ENCODE measurements at places on chromosomes 5 and 9.

GRCh38 chr5:75331-76320 lies 16.3 kb upstream of the PLEKHG4B start:
- no peak for DNase-seq

DNA sequence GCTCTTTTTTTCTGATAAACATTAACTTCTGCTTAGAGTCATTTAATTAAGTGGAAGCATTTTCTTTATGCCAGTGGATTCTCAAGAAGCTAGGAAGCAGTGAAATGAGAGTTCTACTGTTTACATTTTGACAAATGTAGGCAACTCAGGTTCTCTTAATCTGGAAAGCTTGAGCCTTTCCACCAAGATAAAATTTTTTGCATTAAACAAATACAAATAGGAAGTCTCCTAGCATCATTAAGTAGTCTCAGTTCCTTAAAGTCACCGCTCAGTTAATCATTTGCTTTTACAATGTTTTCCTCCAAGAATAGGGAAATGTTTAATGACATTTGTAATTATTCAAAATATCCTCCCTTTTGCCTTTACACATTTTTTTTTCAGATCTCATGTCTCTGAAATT lies 290.4 kb upstream of the PDE4D start:
- DNase-seq: no peak

GRCh38 chr5:79237740-79238560 lies 2.0 kb downstream of the JMY start:
- DNase-seq: no peak

DNA sequence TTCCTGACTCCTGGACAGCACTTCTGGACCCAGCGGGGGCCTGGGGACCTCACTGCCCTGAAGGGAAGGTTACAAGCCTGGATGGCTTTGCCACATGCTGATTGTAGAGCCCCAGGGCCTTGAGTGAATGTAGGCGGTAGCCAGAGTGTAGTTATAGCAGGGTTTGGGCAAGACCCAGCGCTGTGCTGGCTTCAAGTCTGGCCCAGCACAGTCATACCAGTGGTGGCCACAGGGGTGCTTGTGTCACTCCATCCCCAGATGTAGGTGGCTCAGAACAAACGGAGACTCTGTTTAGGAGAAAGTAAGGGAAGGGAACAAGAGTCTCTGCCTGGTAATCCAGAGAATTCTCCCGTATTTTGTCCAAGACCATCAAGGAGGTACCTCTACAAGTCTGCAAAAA lies 84.6 kb downstream of the STARD4 start:
- DNase-seq: no peak

GRCh38 chr5:36606428-36607113 lies at the start of gene SLC1A3:
Gene SLC1A3, plus strand, starts transcription at chr5:36606606. Its CDS starts 1,818 bp downstream, at chr5:36608424.
- no peak for DNase-seq

DNA sequence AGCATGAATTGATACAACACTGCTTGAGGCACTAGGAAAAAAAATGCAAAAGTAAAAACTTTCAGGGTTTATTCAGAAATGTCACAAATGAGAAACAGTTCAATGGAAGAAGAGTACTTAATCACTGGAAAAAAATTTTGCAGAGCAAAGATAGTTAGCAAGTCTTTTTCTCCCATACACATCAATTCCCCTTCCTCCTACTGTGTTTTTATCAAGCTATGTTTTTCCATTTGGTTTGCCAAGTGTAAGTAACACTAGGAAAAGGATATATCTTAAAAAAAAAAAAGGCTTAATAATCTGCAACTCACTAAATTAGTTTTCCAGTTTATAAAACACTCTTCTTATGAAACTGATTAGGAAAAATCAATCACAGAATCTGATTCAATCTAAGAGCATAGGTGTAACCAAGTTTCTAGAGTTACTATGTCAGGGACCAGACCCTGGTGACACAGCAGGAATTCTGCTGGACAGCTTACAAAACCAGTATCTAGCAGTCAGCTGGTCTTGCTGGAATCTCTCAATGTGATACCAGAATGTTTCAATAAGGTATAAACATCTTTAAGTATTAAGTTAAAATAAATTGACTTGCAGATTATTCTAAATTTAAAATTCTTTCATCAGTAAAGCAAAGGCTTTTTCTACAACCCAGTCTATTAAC lies 34.7 kb downstream of the RNF145 start:
- no peak for DNase-seq

DNA sequence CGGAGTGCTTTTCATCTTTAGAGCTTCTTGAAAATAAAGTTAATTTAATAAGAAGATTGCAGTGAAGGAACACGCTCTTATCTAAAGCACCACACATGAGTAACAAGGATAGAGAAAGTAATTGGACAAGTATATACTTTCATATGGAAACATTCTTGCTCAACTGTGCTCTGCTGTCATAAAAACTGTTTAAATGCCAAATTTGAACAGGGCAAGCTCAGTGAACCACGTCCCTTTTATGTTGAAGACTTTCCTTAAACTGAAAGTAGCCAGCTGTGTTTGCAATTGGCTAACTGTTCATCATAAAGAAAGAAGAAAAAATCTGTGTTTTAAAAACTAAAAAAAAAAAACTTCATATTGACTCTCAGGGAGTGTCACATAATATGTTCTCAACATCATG lies 1610.7 kb upstream of the C9orf72 start:
- no peak for DNase-seq

GRCh38 chr5:158660726-158661125 lies 439.0 kb downstream of the EBF1 start:
- no peak for DNase-seq

- no peak for DNase-seq
Observed at GRCh38 chr9:20270161-20270560, 352.1 kb downstream of the MLLT3 start.

GRCh38 chr5:104955479-104955878 lies 1392.9 kb upstream of the NUDT12 start:
- no peak for DNase-seq

DNA sequence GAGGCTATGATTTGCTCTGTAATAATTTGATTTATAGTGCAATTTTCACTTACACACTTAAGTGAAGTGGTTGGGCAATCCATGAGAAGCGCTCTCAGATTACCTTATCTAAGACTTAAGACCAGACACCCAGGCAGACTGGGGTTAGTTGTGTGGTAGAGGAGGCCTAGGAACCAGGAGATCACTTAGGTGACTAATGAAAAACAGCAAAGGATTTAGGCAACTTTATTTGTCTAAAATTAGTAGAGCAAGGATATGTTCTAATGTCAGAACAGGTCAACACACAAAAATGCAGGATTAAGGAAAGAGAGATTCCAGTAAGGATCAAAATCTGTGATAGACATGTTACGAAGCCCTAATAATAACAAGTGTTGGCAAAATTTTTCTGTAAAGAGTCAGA lies 913.8 kb downstream of the TLE1 start:
- DNase-seq: no peak

DNA sequence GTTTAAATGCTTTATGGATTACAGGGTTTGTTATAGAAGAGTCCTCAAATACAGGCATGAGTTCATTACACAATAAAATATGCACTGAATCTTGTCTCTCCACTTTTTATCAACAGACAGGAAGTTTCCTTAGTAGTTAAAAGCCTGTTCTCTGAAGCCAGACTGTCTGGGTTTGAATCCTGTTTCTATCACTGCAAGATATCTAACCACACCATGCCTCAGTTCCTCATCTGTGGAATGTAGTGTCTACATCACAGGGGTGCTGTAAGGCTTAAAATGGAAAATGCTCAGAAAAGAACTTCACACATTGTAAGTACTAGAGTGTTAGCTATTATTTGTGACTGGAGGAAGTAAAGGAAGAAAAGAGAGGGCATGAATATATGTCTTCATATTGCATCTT lies 9.3 kb downstream of the LIX1 start:
- no peak for DNase-seq

GRCh38 chr5:115553082-115553481 lies 8.5 kb upstream of the FEM1C start:
- DNase-seq: no peak

DNA sequence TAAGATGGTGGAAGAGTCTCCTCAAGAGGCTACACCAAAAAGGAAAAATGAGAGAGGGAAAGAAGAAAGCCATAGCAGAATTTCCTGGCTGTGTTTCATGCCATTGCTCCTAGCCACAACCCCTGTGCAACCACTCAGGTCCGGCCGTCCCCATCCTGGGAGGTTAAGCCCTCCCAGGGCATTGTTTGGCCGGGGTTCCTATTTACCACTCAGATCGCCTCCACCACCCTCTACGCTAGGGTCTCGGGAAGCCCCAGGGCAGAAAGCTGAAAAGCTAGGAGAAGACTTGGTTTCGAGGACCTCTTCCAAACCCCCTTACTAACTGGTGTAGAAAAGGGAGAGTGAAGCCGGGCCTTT lies 715 bp downstream of the RC3H2 start:
- no peak for DNase-seq

GRCh38 chr9:74458832-74459231 lies 38.3 kb upstream of the RORB start:
- no peak for DNase-seq

DNA sequence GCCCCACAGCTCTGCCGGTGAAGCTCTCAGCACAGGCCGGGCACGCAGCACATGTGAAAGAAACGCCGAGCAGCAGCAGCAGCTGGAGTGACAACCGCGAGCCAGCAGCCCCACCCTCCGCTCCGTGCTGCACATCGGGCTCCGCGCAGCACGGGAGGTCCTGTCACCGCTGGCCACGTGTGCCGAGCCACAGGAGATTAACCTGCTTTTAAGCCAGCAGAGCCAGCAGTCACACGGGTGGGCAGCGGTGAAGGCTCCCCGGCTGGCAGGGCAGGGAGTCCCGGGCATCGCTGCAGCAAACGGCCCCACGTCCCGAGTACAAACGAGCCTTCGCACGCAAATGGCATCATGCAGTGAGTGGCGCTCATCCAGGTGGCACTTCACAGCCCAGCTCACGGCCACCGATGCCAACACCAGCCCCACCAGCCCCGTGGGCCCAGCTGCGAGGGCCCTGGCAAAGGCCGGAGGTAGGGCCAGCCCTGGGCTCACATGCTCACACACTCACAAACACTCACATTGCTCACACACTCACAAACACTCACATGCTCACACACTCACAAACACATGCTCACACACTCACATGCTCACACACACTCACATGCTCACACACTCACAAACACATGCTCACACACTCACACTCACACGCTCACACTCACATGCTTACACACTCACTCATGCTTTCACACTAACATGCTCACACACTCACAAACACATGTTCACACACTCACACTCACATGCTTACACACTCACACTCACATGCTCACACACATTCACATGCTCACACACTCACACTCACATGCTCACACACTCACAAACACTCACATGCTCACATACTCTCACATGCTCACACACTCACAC lies 11.1 kb downstream of the CCDC187 start:
- DNase-seq: no peak

DNA sequence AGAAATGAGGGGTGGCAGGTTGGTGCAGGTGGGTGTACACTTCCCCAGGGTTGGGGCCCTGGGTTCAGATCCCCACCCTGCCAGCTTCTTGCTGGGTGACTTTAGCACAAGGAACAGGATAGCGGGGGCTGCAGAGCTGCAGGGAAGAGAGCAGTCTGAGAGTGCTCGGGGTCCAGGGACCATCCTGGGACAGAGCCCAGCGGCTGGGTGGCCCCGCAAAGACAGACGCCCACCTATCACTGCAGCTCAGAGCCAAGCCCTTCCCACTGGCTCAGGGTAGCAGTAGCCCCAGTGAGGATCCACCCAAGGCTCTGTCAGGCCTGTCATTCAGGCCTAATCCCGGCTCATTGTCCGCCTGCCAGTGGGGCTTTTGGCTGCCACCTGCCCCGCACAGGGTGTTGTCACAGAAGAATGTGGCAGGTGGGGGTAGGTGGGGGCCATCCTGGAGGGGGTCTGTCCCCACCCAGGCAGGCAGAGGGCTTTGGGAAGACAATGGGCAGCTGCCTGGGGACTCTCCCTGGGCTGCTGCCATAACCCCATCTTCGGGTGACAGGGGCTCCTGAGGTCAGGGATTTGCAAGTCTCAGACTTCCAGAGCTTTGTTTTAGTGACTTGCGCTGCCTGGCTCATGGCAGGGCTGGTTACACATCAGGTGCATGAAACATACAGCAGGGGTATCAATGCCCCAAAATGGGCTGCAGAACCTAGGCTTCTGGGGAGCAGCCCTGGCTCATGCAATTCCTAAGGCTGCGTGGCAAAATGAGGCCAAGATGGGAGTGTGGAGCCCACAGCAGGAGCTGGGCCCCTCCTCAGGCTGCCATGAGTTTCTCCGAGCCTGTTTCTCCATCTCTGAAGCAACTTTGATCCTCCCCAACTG lies 52.1 kb downstream of the BARX1 start:
- no peak for DNase-seq

GRCh38 chr5:66542711-66543110 lies 53.5 kb upstream of the MAST4 start:
- no peak for DNase-seq

- no peak for DNase-seq
Observed at GRCh38 chr9:114855488-114855887, 49.6 kb upstream of the TNFSF15 start.

- no peak for DNase-seq
Observed at GRCh38 chr9:108475813-108476212, 380.0 kb downstream of the ACTL7B start.

DNA sequence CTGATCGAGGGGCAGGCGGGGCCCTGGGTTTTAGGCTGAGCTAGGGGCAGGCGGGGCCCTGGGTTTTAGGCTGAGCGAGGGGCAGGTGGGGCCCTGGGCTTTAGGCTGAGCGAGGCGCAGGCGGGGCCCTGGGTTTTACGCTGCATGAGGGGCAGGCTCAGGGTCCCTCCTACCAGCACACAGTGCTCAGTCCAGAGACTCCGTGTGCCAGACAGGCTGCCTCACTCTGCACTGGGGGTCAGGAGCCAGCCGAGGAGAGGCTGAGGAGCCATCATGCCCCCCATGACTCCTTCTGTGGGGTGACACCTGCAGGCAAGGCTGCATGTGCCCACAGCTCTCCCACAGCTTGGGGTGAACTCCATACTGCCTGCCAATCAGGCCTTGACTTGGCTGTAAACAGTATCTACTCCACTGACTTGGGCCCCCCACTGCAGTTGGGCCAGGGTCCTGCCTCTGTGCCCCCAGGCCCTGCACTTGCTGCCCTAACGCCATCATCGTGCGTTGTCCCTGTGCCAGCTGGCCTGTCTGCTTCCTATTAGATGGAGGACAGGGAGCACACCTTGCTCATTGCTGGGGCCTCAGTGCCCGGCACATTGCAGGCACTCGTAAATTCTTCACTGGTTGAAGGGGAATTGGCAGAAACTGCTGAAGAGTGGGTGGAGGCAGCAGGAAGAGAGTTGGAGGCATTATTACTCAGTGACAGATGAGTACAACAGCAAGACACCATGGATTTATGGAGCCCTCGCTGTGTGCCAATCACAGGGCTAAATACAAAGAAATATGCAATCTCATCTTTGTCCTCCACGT lies 78.6 kb downstream of the AMBP start:
- no peak for DNase-seq

All from activated naive CD4-positive, alpha-beta T cell (primary cell).